ENCODE measurements at places on chromosomes 2 and 18.

DNA sequence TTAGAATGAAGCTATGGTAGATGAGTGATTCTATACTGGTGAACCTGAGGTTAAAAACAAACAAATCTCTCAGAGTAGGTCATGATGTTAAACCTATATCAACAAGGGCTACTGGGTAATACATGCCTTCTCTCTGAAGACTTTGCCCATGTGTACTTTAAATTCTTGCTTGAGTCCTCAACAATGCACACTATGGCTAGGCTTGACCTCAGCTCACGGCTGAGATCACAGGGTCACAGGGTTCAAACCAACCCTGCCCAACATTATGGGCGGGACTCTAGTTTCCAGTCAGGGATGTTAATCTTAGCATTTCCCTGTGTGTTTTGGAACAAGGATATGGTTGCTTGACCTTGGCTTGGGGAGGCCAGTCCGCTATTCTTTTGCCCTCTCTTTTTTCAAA lies 7.7 kb downstream of the CD28 start:
- no peak for DNase-seq

- no peak for DNase-seq
These were observed 83.3 kb downstream of the PIEZO2 start for GRCh38 chr18:11066038-11066437.

- no peak for DNase-seq
These were observed 80.4 kb upstream of the MGAT5 start for GRCh38 chr2:134173338-134174016.

GRCh38 chr2:120360307-120360855 lies 14.4 kb downstream of the INHBB start:
- DNase-seq: no peak

DNA sequence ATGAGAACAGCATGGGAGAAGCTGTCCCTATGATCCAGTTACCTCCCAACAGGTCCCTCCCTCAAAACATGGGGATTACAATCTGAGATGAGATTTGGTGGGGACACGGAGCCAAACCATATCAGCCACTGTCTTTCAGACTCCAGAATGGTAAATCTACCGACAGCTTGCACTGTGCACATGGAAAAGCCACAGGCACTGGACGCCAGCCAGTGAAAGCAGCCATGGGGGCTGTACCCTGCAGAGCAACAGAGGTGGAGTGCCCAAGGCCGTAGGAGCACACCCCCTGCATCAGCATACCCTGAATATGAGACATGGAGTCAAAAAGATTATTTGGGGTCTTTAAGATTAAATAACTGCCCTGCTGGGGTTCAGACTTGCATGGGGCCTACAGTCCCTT lies 218.4 kb downstream of the PDE1A start:
- DNase-seq: no peak

- DNase-seq: no peak
These were observed 752 bp downstream of the MGAT4A start for GRCh38 chr2:98730053-98730706.

GRCh38 chr2:112683550-112684414 lies 37.0 kb upstream of the NT5DC4 start:
- no peak for DNase-seq

DNA sequence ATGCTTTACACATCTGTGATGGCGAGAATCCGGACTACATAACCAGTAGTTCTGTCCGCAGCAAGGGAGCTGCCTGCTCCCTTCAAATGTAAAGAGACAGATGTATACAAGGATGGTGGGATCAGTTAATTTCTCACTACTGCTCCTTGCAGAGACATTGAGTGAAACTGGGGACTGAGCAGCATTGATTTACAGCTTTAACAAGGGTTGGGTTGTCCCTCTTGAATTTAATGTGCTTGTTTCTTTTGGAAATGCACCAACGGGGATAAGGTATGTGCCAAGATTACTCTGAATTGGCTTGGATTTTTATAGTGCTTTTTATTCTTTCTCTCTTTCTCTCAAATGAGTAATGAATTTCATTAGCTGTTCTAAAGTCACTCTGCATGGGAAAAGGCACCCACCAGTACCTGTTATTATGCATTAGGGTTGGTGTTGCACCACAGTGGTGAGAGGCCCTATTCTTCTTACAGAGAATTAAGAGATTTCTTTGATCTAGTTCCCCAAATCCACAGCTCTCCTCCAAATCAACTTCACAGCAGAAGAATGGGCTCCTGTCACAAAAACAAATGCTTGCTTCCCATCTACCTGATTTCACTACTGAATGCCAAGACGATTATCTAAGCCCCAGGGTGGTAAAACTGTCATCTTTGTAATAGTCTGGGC lies 107.6 kb downstream of the DOCK10 start:
- DNase-seq: no peak

DNA sequence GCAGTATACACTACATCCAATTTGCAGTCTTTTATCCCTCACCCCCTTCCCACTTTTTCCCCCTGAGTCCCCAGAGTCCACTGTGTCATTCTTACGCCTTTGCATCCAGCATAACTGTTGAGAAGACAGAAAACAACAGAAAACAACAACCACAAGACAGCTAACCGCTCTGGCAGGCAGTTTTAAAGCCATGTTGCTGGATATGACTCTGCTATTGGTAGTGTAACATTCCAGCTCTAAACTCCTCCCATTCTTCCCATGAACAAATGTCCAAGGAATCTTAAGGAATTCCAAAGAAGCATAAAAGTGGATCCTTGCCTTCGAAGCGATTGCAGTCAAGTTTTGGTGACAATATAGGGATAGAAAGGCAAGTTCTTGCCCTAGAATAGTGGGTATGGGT lies 599.1 kb downstream of the NYAP2 start:
- DNase-seq: no peak

DNA sequence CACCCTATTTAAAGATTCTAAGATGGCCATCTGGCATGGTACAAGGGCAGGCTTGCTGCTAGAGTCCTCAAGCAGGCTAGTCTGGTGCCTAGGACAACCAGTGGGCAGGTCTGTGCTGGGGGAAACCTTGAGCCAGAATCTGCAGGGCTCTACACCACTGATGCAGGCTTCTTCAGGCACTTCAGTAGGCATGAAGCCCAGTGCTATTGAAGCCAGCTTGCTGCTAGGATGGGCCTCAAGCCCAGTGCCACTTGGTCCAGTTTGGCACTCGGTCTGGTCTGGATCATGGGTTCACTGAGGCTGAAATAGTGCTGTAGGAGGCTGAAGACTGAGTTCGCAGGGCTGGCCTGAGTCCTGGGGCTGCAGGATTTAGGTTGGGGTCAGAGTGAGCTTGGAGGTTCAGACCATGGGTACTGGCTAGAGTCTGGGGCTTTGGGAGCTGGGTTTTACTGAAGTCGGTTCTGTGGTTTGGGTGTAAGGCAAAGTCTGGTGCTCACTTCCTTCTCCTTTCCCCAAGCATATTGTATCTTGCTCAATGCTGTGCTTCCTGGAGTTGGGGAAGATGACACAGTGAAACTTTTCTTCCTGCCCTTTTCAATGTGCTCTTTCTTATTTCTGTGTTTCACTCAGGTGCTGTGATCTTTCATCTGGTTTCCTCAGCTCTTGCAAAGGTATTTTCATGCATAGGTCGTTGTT lies 41.2 kb downstream of the SP100 start:
- no peak for DNase-seq

DNA sequence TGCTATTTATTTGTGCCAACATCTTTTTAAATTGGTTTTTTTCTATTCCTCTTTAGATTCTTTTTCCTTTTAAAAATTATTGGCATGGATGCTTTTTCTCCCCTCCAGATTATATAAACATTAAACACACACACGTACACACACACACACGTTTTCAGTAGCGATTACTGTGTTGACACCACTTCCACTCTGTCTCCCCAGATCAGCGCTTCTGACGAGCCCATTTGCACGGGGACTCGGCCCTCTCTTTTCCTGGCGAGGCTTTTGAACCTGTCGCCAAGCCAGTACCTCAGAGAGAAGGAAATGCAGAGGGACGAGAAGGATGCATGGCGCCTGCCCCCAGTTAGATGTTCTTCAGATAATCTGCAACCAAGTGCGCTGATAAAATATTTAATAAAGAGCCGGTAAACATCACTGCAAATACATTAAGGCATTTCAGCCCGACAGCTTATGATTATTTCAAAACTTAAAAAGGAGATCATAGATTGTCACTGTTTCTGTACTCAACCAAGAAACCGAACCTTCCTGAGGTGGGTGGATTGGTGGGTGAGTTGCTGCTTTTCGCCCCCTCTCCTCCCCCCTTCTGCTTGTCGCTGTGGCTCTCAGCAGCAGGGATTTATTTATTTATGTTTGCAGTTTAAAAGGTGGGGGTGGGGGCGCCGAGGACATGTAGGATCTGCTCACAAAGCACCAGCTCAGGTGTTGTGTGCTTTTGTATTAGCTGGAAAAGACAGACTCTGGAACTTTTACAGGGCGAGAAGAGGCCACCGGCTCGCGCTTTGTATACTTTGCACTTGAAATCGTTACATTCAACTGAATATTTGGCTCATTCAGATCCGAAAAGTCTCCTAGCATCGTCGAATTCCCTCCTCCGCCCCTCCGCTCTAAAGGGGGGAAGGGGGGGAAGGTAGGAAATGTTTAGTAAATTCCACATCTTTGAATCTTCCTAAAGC lies 787 bp upstream of the TBR1 start:
- DNase-seq: no peak

- no peak for DNase-seq
These were observed 120.0 kb upstream of the TMEM200C start for GRCh38 chr18:6015364-6015763.

- DNase-seq: no peak
These were observed 394.4 kb downstream of the SPAG16 start for GRCh38 chr2:213678437-213679218.

- peak; percentile 84 for DNase-seq
These were observed 7.0 kb downstream of the ASIC4 start for GRCh38 chr2:219521066-219521880.

- no peak for DNase-seq
These were observed 62.9 kb downstream of the NYAP2 start for GRCh38 chr2:225462417-225462816.

DNA sequence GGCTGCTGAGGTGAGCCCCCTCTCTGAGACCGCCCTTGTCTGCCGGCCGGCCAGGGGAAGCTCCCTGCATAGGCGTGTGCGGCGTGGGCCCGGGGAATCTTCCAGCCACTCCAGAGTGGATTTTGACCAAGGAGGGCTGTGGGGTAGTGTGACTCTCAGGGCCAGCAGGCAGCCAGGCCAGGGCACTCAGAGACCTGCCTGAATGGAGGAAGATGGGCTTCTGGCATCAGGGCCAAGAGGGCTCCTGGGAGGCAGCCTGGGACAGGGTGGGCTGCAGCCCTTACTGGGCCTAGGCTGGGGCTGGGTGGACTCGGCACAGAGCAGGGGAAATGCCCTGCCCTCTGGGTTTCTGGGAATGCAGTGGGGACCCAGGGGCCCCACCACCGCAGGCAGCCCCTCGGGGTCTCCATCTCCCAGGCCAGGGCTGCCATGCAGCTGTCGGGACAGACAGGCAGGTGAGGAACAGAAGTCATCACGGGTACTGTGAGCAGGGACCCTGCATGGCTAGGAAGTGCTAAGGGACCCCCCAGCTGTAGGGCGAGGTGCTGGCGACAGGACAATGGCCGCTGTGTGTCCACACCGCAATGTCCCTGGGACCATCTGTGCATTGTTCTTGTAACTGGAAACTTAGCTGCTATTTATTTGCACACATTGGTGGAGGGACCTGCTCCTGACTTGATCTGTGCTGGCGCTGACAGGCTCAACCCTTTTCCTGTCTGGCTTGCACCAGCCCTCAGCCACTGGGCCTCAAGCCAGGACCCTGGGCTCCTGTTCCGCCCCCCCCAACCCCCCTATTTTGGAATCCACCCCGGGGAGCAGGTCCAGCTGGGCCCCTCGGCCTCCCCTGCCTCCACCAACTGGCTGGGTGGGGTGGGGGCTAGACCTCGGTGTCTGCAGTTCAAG lies 4.1 kb downstream of the PDCD1 start:
- no peak for DNase-seq

DNA sequence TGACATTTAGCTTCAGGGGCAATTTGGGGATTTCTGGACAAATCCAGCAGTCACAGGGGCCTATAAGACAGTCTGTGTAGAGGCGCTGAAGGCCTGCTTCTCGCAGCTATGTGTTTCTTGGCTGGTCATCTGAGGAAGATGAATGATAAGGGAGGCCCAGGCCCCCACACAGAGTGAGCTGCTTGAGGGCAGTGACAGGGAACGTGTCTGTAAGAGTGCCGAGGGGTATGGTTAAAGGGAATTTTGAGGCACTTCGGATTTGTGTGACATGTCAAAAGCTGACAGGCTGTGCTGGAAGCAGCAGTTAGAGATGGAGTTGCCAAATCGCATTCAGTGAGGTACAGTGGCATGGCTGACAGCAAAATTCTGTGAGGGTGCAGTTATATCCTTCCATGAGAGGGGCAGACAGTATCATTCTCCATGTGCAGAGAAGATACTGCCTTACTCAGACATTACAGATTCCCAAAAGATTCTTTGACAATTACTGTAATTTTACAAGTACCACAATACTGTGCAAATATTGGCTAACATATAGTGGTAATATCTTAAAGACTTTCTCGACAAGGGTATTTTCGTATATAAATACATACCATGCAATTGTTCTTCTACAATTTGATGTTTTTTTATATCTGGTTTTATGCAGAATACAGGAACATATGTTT lies 74.0 kb downstream of the CERS6 start:
- DNase-seq: no peak

DNA sequence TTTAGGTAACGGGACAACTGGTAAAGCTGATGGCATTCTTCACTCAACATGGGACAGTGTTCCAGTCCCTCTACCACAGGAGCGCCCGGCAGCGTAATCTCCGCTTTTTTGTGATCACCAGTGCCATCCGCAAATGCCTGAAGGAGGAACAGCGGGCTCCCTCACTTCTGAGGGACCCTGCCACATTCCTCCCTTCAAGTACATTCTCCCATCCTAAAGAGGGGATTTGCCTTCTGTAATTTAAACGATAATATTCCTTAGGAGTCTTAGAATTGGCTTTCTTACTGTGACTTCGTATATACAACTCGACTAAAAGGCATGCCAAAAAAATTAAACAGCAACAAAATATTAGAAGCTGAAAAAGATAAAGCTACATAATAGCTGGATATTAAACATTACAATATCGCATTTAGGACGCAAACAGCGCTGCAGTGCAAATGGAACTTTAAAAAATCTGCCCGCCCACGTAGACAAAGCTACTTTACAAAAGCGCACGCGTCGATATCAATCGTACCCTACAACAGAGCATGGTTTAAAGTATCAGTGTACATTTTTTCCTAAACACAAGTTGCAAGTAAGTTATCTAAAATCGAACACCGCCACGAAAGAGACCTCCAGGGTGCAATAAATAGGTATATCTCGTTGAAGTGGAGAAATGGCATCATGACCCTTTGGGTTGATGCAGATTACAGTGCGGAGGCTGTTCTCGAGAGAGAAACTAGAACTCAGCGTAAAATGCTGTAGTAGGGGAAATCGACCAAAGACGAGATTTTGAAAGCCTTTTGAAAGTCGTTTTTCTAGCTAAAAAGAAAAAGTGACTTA lies 2.3 kb upstream of the VSNL1 start:
- DNase-seq: no peak

DNA sequence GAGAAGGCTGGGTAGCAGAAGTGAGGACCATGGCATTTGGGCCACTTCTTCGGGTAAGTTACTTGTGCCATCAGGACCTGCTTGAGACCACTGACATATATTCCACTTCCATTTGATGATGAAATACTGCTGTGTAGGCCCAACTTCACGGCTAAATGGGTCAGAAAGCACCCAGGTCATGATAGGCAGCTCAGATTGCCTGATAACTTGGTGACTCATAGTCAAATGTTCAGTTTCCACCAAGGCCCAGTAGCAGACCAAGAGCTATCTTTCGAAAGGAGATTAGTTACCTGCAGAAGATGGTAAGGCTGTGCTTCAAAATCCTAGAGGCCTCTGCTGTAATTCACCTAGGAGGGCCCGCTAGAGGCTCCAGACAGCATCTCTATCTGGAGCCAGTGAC lies 31.8 kb upstream of the MEX3C start:
- no peak for DNase-seq
